ENCODE measurements at places on chromosomes 3 and 15.

GRCh38 chr3:127552038-127552437 lies 38.5 kb downstream of the TPRA1 start:
- DNase-seq = no peak

GRCh38 chr3:147393943-147394883 lies 12.1 kb downstream of the ZIC4 start:
- no peak for DNase-seq

DNA sequence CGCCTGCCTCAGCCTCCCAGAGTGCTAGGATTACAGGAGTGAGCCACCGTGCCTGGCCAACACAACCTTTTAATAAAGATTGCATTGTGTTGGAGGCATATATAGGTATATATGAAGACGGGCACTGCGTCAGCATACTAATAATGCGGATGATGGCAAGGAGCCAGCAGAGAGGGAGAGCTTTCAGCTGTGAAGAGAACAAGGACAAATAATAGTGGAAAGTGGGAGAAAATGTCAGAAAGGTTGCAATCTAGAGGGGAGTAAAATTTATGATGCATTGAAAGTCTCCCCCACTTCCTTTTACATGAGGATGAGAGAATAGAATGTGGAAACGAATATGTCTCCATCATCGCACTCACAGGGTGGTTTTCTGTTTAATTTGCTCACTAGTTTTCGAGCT lies 170.5 kb upstream of the TBL1XR1 start:
- DNase-seq = no peak

- DNase-seq = peak; percentile 50
These were observed 35.5 kb downstream of the B3GALNT1 start for GRCh38 chr3:161069511-161070251.

DNA sequence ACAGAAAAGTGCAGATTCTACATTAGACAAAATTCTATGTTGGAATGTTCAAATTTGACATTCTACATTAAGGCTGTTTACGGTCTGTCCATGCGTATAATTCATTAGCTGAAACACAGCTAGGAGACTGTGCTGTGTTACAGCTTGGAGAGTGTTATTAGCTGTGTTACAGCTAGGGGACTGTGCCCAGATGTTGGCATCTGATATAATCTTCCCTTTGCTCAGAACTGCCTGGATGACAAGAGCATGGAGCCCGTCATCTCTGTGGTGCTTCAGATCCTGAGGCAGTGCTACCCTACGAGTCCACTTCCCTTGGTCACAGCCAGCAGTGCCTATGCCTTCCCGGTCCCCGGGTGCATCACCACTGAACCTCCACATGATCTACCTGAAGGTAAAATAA lies 177.0 kb downstream of the AGBL1 start:
- DNase-seq = no peak

DNA sequence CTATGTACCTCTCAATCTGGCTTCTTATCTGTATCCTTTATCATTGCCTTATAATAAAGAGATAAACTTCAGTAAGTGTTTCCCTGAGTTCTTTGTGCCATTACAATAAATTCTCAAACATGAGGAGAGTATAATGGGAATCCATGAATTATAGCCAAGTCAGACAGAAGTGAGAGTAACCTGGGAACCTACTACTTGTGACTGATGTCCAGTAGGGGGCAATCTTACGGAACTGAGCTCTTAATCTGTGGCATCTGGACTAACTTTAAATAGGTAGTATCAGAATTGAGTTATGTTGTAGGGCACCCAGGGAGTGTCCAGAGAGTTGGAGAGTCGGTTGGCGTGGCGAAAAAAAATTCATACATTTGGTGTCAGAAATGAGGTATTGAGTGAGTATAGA lies 542.6 kb downstream of the ZBBX start:
- no peak for DNase-seq

Measured in brain microvascular endothelial cell (primary cell).